ENCODE measurements at places on chromosomes 3 and 15. TPM values are rescaled to one million over a fixed set of nuclear protein-coding genes. Genes with fewer than 3 reads are reported as not detected.

The ZNF80 gene
- total RNA-seq = not detected

The GPR176 gene
- total RNA-seq = 173 TPM

DNA sequence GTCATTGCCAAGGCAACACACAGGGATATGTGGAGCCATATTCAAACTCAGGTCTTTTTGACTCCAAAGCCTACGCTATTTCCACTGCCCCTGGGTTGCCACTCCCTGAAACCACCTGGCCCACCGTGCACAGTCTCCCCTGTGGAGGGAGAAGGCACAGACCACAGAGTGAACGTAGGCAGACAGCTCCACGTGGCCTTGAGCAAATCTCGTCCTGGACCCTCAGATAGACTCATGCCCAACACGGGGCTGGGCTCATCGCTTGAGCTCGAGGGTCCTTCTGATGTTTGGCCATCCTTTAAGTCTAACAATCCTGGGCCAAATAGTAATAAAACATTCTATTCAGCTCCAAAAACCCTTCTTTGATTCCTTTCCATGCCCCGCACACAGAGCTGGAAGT, 72.0 kb downstream of the CPN2 start:
- DNase-seq = no peak

DNA sequence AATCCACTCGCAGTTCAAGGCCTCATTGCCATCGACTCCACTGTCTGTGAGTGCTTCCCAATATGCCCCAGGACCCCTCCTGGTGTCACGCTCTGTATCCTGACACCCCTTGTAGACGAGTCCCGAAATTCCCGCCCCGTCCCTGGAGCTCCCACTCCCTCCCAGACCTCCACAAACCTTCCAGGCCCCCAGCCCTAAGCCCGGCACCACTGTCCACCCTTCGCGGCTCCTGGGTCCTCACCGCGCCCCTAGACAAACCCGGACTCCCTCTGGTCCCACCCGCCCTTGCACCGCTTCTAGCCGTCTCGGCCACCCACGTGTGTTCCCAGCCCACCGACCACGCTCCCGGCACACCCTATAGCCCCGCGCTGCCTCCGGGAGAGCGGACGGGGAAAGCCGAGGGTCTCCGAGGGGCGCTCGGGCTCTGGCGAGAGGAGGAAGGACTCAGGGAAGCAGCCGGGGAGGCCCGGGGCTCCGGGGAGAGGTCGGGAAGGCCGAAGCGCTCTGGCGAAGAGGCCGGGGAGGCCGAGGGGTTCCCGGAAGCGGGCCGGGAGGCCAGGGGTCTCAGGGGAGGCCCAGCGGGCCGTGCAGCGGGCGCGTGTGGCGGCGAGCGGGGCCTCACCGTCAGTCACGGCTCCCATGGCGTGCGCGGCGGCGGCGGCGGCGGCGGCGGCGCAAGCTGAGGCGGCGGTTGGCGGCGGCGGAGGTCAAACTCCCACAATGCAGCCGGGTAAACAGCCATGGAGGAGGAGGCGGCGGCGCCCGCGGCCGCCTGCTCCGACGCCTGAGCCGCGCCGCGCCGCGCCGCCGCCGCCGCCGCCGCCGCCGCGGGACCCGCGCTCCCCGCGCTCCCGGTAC, at the start of the genes ATXN7 and THOC7:
Gene ATXN7 (plus strand): TSS at position 718 of the 858 bp plus-strand sequence. CDS start 48,732 bp downstream, outside the sequence.
Gene THOC7 (minus strand): TSS at position 656 of the 858 bp plus-strand sequence. CDS start 15 bp downstream, at position 641.
- peak; percentile 94 for DNase-seq

- no peak for DNase-seq
Measured at GRCh38 chr3:188188911-188189310, 35.0 kb downstream of the LPP start.

- no peak for DNase-seq
Measured at GRCh38 chr15:87348746-87349145, 907.8 kb downstream of the NTRK3 start.

DNA sequence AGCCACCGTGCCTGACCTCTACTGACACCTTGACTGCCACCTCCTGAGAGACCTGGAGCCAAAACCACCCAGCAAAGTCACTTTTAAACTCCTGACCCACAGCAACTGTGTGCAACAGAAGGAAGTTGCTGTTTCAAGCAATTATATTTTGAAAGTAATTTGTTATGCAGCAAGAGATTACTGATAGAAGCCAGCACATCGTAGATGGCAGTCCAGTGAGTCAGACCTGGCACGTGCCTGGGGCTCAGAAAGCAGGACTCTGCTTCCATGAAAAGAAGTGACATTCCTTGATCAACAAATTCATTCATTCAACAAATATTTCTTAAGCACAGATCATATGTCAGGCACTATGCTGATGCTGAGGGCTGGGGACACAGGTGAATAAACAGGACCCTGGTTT, 5.7 kb upstream of the CSPG4 start:
- peak; percentile 96 for DNase-seq

DNA sequence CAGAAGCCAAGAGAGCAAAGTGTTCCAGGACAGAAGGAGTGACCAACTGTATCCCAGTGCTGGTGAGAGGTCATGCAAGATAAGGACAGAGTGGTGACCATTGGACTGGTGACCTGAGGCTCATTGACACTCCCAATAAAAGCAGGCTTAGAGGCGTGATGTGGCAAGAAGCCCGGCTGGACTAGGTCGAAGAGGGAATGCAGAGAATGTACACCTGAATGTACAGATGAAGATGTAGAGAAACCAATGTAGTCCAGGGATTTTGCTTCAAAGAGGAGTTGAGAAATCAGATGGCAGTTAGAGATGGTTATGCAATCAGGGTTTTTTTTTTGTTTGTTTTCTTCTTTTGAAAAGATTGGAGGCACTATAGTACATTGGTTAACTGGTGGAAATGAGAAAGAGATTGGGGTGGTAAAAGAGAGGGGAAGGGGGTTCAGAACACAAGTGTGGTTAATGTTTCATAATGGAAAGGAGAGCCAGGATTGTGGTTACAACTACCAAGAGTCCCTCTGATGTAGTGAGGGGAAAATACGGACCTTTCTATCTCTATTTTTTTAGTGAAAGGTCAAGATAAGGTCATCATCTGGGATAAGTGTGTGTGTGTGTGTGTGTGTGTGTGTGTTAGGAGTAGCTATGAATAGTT, 23.3 kb downstream of the ST3GAL6 start:
- no peak for DNase-seq

GRCh38 chr3:177133860-177134815, 63.1 kb downstream of the TBL1XR1 start:
- no peak for DNase-seq

- DNase-seq = no peak
Measured at GRCh38 chr3:185583925-185584324, 2.2 kb upstream of the SENP2 start.

DNA sequence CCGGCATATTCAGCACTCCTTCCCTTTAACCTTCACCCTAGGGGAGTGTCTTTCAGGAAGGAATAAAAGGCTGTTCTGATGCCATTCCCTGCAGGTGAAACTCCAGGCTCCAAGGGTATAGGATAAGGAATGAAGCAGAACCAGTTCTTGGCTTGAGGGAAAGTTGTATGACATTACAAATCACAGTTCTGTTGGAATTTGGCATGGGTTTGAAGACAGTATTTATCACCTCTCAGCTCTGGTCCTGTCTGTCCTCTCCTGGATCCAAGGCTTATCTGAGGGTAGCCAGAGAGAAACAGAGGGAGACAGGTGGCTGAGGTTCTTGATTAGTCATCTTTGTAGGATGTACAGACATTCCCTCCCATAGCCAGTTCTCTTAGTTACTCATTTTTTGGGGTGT, 37.1 kb downstream of the RAB11A start:
- no peak for DNase-seq
